ENCODE measurements at places on chromosomes 13 and 19.
A peak's percentile ranks its signal among the peaks of the same experiment; 100 is the strongest.

- DNase-seq = no peak
Observed at GRCh38 chr13:33108620-33109019, 92.4 kb downstream of the KL start.

- peak; percentile 64 for DNase-seq
Observed at GRCh38 chr19:47226426-47227351, 4.3 kb downstream of the BBC3 start.

- no peak for DNase-seq
Observed at GRCh38 chr13:92488249-92488852, 738.3 kb upstream of the GPC6 start.

GRCh38 chr19:48613024-48613851 lies 1.6 kb downstream of the FAM83E start:
- DNase-seq = no peak

- no peak for DNase-seq
Observed at GRCh38 chr19:55594996-55595545, 4.2 kb downstream of the FIZ1 start.

GRCh38 chr13:73683746-73684145 lies 450.5 kb downstream of the KLF12 start:
- DNase-seq = no peak

DNA sequence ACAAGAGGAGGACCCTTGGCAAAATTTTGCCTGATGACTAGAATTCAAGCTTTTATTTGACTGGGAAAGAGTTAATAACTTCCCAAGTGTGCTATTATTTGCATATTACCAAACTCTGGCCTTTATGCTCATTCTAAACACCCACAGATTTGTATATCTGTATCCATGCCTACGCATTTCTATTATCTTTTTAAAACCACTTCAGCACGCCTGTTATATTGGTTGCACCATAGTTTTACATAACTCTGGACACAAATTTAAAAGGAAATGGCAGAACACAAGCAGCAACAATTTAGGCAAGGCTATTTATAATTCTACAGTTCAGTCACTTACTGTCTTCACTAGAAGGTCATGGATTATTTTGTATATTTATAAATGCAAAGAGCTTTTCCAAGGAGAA lies 3.7 kb upstream of the RASL11A start:
- no peak for DNase-seq

- DNase-seq = peak; percentile 31
Observed at GRCh38 chr19:28793391-28794168, 419.4 kb downstream of the UQCRFS1 start.

DNA sequence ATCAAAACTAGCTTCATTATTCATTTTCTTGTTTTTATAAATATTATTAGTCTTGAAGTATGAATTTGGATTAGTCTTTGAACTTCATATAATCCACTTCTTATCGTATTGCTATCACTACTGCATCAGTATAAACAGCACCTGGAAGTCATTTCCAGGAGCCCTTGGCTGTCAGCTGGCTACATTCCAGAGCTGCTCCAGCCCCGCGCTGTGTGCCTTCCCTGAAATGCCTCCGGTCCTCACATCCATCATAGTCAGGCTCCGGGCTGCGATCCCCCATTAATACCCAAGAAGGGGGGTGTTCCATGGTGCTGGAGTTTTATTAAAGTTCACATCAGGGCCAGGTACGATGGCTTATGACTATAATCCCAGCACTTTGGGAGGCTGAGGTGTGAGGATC lies 124.3 kb upstream of the GJB6 start:
- no peak for DNase-seq

DNA sequence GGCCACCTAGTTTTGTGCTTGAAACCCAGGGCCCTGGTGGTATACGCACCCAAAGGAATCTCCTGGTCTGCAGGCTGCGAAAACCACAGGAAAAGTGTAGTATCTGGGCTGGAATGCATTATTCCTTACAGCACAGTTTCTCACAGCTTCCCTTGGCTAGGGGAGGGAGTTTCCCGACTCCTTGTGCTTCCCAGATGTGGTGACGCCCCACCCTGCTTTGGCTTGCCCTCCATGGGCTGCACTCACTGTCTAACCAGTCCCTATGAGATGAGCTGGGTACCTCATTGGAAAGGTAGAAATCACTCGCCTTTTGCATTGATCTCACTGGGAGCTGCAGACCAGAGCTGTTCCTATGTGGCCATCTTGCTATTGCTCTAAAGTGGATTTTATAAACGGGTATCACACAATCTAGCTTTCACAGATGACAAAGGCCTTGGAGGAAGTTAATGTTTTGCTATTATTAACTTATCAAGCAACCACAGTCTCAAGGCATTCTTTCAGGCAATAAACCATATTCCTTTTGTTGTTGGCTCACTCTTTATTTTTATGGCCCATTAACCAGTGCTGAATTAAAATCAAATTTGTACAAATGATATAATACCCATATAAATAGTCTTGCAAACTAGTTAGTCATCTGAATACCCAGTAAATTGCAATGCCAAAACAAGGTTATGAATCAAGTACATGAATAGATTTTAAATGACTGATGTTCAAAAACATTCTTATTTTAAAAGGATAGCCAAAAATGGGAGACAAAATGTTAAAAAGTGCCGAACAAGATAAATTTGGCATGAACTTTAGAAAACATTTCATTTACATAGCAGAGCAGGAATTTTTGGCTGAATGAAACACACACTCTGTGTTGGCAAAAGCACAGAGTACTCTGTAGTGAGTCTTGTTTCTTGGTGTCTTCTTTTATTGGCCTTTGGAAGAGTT lies 475.4 kb upstream of the ARGLU1 start:
- DNase-seq = no peak

DNA sequence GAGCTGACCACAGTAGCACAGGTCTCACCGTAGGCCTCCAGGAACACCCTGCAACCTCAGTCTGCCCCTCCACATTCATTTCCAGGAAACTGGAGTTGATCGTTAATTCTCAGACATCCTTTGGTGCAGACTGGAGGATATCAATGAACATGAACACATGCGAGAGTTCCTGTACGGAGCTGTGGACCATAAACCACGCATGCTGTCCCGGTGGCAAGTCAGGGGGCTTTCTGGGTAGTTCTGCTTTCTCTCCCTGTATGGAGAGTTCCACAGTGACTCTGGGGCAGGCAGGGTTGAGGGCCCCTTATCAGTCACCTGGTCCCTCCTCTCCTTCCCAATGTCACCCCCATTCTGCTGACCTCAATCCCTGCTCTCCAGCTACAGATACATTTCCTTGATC lies 55.5 kb upstream of the URI1 start:
- DNase-seq = no peak

GRCh38 chr13:31996601-31997000 lies 35.0 kb upstream of the FRY start:
- no peak for DNase-seq

GRCh38 chr13:48653472-48653939 lies at the start of gene CYSLTR2:
Gene CYSLTR2 (plus strand): TSS chr13:48653929. CDS start chr13:48706818, 52,889 bp downstream.
- no peak for DNase-seq

DNA sequence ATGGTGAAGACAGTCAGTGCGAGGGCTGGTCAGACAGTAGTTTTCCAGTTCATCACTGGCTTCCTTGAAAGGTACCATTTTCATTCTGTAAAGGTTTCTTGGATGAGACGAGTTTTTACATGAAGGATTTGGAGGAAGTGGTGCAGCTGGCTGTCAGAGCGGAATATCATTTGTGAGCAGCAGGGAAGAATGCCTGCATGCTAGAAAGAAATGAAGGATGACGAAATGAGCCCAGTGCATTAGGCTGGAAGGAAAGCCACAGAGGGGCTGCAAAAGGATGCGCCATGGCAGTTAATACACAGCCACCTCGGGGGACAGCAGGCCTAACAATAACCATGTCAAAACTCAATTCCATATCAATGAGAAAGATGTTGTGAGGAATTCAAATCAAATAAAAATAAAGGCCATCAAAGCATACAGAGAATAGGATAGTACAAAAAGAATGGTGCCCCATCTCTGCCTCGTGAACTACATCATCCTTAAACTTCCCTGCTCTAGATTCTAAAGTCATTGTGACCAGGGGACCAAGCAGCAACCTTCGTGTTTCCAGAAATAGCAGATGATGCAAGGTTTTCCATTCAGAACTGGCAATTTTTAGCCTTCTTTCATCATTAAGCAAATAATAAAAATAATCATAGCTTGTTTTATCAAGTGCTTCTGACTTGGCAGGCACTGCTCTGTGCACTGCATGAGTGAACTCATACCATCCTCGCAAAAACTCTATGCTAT lies 504.2 kb downstream of the RFC3 start:
- no peak for DNase-seq

- DNase-seq = no peak
Observed at GRCh38 chr13:51557875-51558612, 26.2 kb upstream of the WDFY2 start.

All from glutamatergic neuron (in vitro differentiated cells).